C1 segment of cervical spinal cord (tissue), 14 donors: ENCODE measurements at places on chromosomes 11 and 22.

DNA sequence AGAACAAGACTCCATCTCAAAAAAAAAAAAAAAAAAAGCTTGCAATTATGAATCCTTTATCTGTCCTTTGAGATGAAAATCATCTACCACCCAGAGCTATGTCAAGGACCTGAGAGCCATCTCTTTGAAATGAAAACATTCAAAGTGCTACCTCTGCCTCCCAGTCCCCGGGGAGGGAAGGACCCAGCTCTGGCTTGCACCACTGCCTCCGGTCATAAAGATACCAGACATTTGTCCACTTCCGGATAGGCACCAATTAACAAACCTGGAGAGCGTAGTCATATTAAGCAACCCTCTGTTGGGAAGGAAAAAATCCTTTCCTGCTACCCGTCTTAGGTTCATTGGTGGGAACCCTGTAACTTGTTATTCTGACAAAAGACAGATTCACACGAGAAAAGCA is 98.6 kb downstream of the ARHGAP8 start:
- DNase-seq, result no peak

- no peak for DNase-seq
Measured at GRCh38 chr11:35142481-35143075, 3.6 kb downstream of the CD44 start.

- no peak for DNase-seq
Measured at GRCh38 chr11:46105926-46106325, 15.3 kb downstream of the PHF21A start.

DNA sequence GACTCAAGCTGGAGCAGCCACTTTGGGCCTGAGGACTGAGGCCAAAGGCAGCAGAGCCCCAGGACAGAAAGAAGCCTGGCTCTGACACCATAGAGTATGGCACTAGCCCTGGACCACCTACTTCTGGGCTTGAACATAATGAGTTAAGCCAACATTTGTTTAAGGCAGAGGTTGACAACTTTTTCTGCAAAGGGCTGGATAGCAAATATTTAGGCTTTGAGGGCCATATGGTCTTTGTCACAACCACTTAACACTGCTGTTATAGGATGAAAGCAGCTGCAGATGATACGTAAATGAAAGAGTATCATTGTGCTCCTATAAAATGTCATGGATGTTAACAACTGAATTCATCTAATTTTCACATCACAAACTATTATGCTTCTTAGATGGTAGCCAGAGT is 16.6 kb downstream of the OSBP start:
- no peak for DNase-seq

GRCh38 chr22:36398601-36399471 is 11.1 kb upstream of the MYH9 start:
- no peak for DNase-seq
